HuH-7 (cell line): ENCODE measurements at places on chromosomes 7 and 10.
A peak's percentile ranks its signal among the peaks of the same experiment; 100 is the strongest.

- peak; percentile 29 for DNase-seq
Observed at GRCh38 chr7:142557971-142558582, 191.2 kb upstream of the PRSS1 start.

GRCh38 chr10:71590781-71591350 lies 128.7 kb downstream of the C10orf105 start:
- DNase-seq: no peak

DNA sequence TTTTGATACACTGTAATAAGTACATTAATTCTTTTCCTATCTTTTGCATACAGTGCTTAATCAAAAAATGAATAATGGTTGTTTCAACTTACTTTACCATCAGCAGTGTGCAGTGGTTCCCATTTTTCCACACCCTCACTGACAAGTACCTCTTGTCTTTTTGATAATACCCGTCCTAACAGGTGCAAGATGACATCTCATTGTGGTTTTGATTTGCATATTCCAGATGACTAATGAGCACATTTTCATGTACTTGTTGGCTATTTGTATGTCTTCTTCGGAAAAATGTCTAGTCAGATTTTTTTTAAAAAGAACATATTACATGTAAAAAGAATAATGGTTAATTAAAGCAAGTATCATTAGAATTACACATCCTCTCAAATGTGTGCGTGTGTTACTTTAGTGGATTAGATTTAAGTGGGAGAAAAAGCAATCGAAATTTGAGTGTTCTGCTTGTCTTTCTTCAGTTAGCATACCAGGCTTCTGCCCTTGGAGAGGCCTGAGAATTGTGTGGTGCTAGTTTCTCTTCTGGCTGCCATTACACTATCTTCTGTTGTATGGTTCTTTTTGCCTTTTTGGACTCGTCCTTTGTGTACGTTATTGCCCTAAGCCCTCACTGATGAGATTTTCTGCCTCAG lies 291.2 kb downstream of the AUTS2 start:
- no peak for DNase-seq

- DNase-seq: no peak
Observed at GRCh38 chr10:5088703-5089261, 5.4 kb upstream of the AKR1C3 start.

DNA sequence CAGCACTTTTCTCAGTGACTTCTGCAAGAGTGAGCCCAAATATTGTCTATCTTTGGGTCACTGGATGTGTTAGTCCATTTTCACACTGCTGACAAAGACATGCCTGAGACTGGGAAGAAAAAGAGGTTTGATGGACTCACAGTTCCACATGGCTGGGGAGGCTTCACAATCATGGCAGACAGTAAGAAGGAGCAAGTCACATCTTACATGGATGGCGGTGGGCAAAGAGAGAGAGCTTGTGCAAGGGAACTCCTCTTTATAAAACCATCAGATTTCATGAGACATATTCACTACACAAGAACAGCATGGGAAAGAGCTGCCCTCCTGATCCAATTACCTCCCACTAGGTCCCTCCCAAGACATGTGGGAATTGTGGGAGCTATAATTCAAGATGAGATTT lies 6.1 kb upstream of the HSPA12A start:
- no peak for DNase-seq

- DNase-seq: no peak
Observed at GRCh38 chr7:47335557-47336471, 246.1 kb downstream of the TNS3 start.

GRCh38 chr7:130228840-130229502 lies 21.3 kb downstream of the SSMEM1 start:
- no peak for DNase-seq

- DNase-seq: no peak
Observed at GRCh38 chr7:64758151-64758550, 36.1 kb upstream of the ZNF138 start.

- DNase-seq: no peak
Observed at GRCh38 chr7:123460616-123461015, 73.8 kb downstream of the IQUB start.

GRCh38 chr7:96052289-96052688 lies 269.6 kb downstream of the SLC25A13 start:
- DNase-seq: no peak

GRCh38 chr7:3194501-3195141 lies 106.4 kb upstream of the SDK1 start:
- no peak for DNase-seq

DNA sequence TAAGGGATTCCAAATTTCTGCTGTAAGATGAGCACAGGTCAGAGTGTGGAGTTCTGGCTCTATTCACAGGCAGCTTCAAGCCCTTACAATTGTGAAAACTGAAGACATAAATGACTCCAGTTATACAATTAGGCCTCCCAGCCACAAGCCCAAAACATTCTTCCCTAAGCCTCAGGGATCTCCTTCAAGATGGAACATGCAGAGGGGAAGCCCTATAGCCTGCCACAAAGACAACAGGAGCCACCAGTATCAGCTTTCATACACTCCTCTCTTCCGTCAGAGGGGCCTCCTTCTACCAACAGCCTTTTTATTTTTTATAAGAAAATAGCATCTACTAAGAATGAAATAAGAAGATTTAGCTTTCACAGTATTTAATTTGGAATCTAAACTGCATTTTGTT lies 46.5 kb downstream of the DLD start:
- DNase-seq: no peak

DNA sequence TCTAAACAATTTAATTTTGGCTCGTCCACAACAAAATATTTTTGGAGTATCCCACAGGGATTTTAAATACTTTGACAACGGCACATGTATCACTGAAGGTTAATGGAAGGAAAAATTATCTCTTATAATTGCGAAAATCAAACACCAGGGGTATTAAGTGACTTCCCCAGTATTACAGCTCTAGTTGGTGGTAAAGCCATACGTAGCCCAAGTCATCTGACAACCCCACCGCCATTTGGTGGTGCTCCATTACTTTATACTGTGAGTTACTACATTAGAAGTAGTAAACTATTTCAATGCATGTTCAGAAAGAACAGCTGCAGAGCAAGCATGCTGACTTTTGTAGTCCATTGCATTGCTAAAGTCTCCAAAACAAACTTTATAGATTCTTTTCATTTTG lies 179.7 kb downstream of the HGF start:
- no peak for DNase-seq

GRCh38 chr10:28777911-28778310 lies 100.6 kb downstream of the BAMBI start:
- DNase-seq: no peak

- no peak for DNase-seq
Observed at GRCh38 chr10:70432101-70432500, 9.4 kb downstream of the NODAL start.

GRCh38 chr10:113047963-113048781 lies 98.1 kb downstream of the TCF7L2 start:
- DNase-seq: no peak

DNA sequence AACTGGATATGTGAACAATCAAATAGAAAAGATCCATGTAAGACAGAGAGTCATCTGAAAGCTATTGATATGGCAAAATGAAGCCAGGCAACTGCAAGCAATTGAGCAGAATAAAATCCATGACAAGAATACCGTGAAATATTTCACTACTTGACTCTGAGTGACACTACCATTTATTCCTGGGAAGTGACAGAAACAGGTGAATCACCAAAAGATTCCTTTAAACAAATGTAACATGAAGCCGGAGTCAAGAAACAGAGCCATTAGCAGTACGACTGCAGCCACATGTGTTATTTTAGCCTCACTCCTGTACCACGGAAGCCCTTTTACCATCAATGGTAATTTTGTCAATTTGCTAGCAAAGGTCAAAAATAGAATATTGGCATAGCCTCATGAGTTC lies 197.7 kb upstream of the POT1 start:
- no peak for DNase-seq

GRCh38 chr7:137146012-137146455 lies 197.5 kb downstream of the PTN start:
- no peak for DNase-seq

- no peak for DNase-seq
Observed at GRCh38 chr10:98623176-98623575, 176.4 kb upstream of the HPS1 start.

DNA sequence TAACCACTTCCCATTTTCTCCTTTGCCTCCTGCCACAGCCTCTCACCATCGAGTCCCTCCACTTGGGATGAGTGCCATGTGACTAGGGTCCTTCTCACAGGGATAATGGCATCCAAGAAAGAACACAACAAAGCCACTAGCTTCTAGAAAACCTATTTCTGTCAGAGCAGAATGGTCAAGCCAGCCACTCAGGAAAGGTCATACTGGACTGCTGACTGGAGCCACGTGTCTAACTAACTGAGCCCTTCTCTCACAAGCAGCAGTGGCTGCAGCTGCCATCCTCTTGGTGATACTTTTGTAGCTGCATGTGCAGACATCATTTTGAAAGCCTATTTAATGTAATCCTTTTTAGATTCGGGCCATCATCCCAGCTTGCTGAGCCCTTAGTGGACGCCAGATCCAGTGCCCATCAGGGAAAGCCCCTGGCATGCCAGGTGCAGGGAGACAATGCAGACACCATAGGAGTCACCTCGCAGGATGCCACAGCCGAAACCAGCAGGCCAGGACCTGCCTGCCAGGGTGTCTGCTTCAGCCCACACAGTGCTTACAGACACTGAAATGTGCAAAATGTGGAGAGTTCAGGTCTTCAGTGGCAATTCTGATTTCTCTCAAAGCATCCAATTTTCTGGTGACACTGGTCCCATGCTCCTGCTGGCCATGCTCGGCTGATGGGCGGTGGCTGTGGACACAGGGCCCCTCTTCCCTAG lies 98.3 kb upstream of the DDC start:
- no peak for DNase-seq

GRCh38 chr7:138032186-138032585 lies 30.3 kb upstream of the CREB3L2 start:
- no peak for DNase-seq

GRCh38 chr7:159095979-159096411 lies 48.7 kb downstream of the VIPR2 start:
- DNase-seq: no peak

GRCh38 chr7:45885264-45885882 lies 2.9 kb upstream of the IGFBP1 start:
- no peak for DNase-seq

GRCh38 chr7:137935884-137936508 lies 65.9 kb downstream of the CREB3L2 start:
- no peak for DNase-seq

- DNase-seq: no peak
Observed at GRCh38 chr7:80772347-80772993, 134.0 kb downstream of the CD36 start.

- DNase-seq: no peak
Observed at GRCh38 chr7:1244700-1245523, 12.2 kb downstream of the UNCX start.
